ENCODE measurements at places on chromosomes 5 and 9. TPM values are rescaled to one million over a fixed set of nuclear protein-coding genes. Genes with fewer than 3 reads are reported as not detected.
A peak's percentile ranks its signal among the peaks of the same experiment; 100 is the strongest.

Gene CCL28
- 7.0 TPM for total RNA-seq

Gene VCAN
- total RNA-seq = 3.1 TPM

DNA sequence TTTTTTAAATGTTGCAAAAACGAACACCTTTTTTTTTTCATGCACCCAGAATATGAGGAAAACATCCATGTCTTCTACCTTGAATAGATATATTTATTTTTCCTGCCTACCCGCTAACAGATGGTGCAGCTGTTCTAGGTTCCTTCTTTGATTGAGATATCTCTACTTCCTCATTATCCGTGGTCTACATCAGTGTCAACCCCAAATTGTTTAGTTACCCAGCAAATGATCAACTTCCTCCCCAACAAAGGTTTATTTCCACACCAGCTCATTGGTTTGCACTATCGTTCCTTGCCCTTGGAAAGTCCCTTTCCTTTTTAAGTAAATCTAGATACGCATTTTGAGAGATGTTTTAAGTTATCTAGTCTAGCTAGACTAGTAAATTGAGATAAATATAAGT lies 166.4 kb downstream of the PRR16 start:
- ATAC-seq = no peak

GRCh38 chr9:117541181-117541580 lies 126.3 kb upstream of the ASTN2 start:
- ATAC-seq = no peak

GRCh38 chr5:139277171-139277570 lies 16.4 kb upstream of the MATR3 start:
- no peak for ATAC-seq

Gene LCN1
- not detected for total RNA-seq

Gene ADCY2
- 0.12 TPM for total RNA-seq

Gene COX7C
- 457 TPM for total RNA-seq

Gene IFNB1
- not detected for total RNA-seq

GRCh38 chr5:179865491-179866240 lies 7.0 kb upstream of the MRNIP start:
- ATAC-seq = peak; percentile 58

Gene ACOT12
- total RNA-seq = not detected

DNA sequence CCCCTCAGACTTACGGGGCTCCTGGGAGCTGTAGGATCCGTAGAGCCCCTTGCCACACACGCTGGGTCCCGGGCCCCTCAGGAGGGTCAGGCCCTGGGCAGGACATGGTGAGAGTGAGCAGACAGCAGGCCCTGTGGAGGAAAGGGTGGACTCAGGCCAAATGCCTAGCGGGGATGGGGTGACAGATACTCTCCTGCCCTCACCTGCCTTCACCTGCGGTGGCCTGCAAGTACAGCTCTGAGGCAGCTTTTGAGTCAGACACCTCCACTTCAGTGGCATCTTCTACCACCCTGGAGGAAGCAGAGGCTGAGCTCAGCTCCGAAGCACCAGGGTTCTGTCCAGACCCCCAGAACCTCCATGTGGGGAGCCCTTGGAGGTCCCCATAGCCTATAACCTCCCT lies 26.2 kb downstream of the SLC35A4 start:
- ATAC-seq = peak; percentile 53

Gene EQTN
- total RNA-seq = not detected

DNA sequence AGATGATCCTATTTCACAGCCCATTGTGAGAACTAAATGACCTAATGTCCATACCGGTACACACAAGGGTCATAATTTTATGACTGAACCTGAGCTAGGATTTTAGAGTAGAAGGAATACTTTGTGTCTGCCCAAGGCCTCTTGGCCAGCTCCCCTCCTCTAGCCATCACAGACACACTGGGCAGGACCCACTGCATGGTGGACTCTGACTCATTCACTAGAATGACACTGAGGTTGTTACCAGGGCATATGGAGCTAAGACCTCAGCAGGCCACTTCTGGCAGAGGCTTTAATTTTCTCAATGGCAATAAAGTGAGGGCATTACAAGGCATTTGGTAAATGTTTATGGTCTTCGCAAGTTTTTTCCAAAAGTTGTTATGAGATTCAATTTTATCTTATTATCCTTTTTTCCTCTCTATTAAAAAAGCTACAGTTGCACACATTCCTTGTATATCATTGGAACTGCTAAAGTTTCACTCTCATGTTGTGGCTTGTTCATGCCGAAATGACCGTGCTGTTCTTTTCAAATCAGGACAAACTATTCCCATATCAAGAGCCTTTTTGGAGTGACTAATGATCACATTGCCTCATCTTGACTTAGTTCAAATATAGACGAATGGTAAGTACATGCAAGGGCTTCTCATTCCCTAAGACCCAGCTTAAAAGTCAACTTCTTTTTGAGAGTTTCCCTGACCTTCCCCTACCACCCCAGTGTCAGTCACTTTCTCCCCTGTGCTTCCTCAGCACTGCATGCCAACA lies 595.7 kb downstream of the ACTL7B start:
- peak; percentile 78 for ATAC-seq

- ATAC-seq = no peak
Observed at GRCh38 chr5:162603443-162604070, 536.0 kb downstream of the GABRG2 start.

Gene TAF11L6
- not detected for total RNA-seq

DNA sequence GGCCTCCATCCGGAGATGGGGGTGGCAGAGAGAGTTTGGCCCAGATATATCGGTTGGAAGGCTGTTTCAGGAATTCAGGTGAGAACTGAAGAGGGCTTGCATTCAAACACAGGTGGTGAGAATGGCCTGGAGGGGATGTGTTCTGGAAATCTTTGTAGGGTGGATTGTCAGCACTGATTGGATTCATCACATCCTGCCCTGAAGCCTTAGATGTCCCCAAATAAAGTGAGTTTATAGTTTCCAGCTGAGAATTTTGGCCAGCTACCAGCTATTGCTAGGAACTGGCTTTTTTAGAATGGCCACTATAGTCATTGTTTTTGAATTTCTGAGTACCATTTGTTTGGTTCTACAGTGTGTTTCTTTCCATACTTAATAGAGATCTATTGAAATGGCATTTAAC lies 46.1 kb upstream of the ANKH start:
- ATAC-seq = no peak

GRCh38 chr5:77663090-77663863 lies 24.8 kb upstream of the OTP start:
- no peak for ATAC-seq

GRCh38 chr9:15139469-15139868 lies 167.5 kb downstream of the TTC39B start:
- ATAC-seq = no peak

Gene FAM81B
- not detected for total RNA-seq

Gene CCDC152
- not detected for total RNA-seq
